Activated T-helper 17 cell treated with anti-CD3 and anti-CD28 coated beads, Interleukin-2, amount 50 U/mL, for 72 hours (primary cell): ENCODE measurements at places on chromosomes 3 and 15.

DNA sequence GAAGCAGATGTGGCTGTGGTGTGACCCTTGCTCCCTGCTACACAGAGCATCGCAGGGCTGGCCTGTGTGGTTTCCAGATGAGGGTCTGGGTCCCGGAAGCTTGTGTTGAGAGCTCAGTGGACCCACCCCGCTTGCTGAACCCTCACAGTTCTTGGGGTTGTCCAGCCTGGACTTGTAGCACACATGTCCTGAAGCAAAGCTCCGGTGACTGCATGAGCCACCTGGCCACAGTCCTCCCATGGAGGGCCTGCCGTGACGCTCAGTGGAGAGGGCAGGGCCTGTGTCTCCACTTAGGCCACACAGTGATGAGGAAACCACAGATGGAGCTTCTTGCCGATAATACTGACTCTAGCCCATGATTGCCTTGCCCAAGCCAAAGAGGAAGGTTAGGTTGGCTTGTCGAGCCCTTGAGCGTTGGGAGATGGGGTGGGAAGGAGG, 62.6 kb downstream of the RGMA start:
- no peak for ATAC-seq

GRCh38 chr3:152280539-152280938, 11.8 kb downstream of the MBNL1 start:
- ATAC-seq = no peak

DNA sequence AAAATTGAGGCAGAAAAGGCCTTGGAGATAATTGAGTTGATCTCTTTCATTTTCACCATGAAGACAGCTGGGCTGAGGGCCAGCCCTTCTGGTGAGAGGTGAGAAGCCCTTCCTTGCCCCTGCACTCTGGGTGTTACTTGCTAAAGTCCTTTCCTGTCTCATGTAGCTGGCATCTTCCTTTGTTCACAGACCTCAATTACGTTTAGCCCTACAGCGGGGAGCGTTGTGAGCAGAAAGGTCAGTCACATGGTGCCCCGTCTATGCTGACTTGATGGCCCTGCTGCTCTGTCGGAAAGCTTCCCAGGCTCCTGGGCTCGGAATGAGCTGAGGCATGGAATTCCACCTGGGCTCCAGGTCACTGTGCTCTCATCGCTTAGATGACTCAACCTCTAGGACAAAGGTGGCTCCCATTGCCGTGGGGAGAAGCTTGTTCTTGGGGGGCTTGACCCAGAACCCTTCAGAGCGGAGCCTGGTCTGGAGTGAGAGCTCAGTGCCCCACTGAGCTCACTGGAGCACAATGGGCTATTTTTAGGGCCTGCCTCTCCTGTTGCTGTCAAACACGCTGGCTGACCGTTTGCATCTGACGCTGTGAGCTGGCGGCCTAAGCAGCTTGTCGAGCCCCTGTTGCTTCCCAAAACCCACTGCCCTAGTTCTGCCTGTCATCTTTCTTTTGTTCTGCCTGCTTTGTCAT, 47.0 kb downstream of the RPLP1 start:
- no peak for ATAC-seq

DNA sequence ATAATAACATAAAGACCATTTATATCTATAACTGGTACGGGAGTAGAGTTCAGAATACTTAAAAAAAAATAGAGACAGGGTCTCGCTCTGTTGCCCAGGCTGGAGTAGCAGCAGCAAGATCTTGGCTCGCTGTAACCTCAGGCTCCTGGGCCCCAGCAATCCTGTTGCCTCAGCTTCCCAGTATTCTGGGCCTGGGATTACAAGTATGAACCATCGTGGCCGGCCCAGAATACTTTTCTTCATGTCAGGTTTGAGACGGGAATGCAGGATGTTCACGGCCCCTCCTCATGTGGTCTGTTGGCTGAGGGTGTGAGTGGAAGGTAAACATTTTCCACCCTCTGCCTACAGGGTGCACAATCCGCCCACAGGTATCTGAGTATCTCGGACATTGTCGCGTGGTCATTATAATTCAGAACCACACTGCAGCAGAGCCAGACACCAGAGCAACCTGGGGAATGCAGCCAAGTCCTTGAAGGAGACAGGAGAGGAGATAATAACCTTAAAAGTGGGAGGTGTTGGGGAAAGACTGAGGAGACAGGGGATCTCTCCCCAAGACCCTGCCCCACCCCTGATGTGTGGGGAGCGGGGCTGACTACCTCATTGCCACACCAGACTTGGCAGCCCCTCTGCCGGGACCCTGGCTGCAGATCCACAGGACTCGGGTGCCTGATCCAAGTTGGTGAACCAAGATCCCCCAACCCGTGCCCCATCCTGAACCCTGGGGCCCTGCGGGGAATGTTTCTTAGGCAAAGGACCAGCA, 106.8 kb downstream of the ADCY5 start:
- no peak for ATAC-seq

- ATAC-seq = no peak
Observed at GRCh38 chr3:66544619-66545429, 44.0 kb upstream of the LRIG1 start.

GRCh38 chr3:48440590-48440958, 517 bp downstream of the TMA7 start:
- peak; percentile 0 for ATAC-seq

- no peak for ATAC-seq
Observed at GRCh38 chr3:132394320-132394719, 23.0 kb upstream of the DNAJC13 start.

GRCh38 chr3:70120357-70120966, 120.9 kb downstream of the SAMMSON start:
- peak; percentile 47 for ATAC-seq

- ATAC-seq = no peak
Observed at GRCh38 chr3:169104972-169105371, 558.5 kb downstream of the MECOM start.

- ATAC-seq = no peak
Observed at GRCh38 chr3:57864853-57865252, 108.7 kb downstream of the SLMAP start.

GRCh38 chr15:99565049-99565298, 810 bp upstream of the MEF2A start:
- no peak for ATAC-seq

GRCh38 chr15:83435202-83435601, 11.9 kb upstream of the SH3GL3 start:
- no peak for ATAC-seq

- ATAC-seq = no peak
Observed at GRCh38 chr3:60246361-60246760, 1004.9 kb downstream of the FHIT start.

GRCh38 chr15:68204776-68205557, at the start of gene CALML4:
CALML4 (minus strand) TSS chr15:68205332; CDS start chr15:68205247, 85 bp downstream.
- no peak for ATAC-seq

GRCh38 chr3:190532731-190533203, 18.9 kb downstream of the IL1RAP start:
- no peak for ATAC-seq

DNA sequence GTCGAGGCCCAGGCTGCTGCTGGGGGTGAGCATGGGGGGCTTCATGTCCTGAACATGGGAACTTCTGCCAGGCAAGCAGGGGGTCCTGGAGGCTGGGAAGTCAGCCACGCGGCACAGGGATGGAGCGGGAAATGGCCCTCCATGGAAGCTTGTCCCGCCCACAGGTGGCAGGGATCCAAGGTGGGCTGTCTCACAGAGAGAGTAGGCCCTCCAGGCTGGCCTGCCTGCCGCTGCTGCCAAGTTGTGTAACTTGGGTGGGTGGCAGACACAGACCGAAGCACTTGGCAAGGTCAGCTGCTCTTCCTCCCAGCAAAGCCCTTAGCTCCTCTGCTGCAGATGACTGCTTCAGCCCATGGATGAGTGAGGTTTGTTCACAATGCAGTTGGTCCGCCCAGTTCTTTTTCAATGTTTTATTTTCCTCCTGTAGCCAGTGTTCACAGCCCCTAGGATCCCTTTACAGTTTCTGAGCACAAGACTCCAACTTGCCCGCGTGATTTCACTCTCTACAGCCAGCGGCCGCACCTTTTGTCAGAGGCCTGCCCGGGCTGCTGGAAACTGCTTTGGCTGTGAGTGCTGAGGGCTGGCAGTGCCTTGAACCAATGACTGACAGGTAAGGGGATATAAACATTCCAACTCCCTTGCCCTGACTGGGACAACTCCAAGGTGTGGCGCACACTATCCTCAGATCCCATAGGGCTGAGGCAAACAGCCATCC, 26.7 kb downstream of the HCN4 start:
- ATAC-seq = no peak

- ATAC-seq = no peak
Observed at GRCh38 chr3:50873376-50874157, 198.8 kb downstream of the DOCK3 start.

GRCh38 chr3:186570941-186571643, 572 bp downstream of the DNAJB11 start:
- no peak for ATAC-seq

- no peak for ATAC-seq
Observed at GRCh38 chr15:26028086-26028740, 165.1 kb upstream of the ATP10A start.

DNA sequence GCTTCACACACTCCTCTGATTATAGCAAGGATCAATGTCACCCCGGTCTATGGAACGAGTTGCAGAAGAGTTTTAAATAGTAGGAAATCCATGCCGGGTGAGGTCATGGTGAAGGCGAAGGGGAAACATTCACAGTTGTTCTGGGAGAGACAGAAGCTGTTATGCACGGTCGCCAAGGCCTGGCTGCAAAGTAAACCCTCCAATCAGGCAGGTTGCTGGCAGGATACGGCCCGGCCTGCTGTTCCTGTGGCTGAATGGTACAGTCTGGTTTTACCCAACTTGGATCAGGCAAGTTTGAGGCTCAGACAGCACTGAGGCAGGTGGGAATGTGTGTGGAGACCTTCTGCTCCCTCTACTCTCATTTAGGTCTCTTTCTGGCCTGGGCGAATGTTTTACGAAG, 45.3 kb upstream of the ATP2B2 start:
- ATAC-seq = no peak

DNA sequence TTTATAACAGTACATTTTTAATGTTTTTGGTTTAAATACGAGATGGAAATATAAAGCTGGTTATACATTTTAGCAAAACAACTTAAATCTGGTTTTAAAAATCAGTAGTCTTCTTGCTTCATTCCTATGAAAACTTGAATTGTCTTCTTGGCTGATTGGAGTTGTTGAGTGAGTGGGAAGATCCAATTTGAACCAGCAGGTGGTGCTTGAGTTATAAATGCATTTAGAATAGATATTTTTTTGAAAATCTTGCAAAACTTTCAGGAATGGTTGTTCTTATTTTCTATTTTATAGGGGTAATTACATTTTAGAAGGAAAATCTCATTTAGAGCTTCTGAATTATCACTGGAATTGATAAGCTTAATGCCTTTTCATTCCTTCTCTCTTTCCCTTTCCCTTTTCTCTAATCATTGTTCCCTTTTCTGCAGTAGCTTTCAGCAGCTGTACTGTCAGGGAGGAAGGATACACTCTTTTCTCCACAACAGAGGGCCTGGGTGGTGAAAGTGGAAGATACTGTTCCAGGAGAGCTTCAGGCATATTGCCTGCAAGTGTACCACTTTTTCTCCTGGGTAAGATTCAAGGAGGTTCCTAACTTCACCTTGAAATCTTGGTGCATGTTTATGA, 335.6 kb downstream of the NLGN1 start:
- ATAC-seq = no peak

DNA sequence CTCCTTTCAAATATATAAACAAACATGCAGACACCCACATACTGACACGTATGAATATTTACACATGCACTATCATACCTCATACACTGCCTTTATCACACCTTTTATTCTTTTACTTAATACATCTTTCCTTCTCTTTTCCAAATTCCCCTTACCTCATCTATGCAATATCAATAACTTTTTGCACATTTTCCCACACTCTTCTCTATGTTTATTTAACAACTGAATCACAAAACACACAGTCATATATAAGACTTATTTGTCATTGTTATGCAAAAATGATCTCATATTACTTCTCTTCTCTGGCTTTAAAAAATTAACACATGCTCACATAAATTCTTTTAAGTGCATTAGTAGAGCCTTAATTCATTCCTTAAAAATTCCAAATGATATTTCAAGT, 461.4 kb downstream of the DIPK2A start:
- no peak for ATAC-seq

GRCh38 chr15:73022161-73022560, 30.1 kb upstream of the NEO1 start:
- ATAC-seq = no peak

GRCh38 chr15:92941668-92942067, 41.5 kb downstream of the CHD2 start:
- ATAC-seq = peak; percentile 87

DNA sequence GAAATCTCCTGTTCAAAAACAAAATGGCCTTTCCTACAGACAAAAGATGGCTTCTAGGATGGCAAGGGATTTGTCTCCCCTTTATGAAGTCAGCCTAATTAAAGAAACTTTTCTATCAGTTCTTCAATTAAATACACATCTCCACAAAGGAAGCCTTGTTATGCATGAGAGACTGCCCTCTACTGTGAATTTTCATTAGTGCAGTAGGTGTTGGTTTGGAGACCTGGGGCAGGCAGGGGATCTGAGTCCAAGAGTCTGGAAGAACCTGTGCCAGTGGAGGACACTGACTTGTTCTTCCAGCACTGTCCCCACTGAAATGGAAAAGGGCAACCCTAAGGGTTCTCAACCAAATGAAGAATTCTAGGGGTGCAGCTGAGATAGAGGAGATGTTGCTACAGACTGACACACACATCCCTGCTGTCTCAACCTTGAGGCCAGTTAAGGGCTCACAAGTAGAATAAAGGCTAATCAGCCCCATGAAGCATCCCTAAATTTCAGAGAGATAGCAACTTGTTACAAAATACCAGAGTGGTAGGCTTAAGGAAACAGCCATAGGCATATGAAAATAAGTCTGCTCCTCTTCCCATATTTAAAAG, 174.0 kb upstream of the PRICKLE2 start:
- no peak for ATAC-seq

GRCh38 chr3:43979645-43980044, 262.0 kb upstream of the TOPAZ1 start:
- no peak for ATAC-seq

GRCh38 chr15:89412905-89413411, 78.3 kb upstream of the POLG start:
- ATAC-seq = no peak

DNA sequence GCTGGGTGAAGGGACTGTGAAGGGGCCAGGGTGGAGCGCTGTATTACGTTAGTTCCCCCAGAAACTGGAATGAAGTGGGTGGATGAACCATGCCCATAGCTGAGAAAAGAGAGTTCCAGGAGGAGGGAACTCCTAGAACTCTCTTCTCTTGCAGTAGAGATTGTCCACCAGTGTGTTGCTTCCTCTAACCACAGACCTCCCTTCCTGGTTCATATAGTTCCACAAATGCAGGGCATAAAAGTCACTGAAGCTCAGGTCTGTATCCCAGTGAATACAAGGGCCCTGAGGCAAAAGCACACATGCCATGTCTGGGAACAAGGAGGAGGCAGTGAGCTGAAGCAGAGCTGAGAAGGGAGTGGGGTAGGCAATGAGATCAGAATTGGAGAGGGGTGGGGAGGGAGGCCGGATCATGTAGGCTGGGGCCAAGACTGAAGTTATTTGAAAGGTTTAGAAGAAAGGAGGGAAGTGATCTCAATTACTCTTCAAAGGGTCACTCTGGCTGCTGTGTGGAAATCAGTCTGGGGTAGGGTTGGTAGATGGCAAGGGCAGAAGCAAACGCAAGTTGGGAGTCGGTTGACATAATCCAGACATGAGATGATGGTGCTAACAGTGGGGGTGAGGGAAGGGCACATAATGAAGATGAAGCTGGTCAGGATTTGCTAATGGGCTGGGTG, 6.5 kb downstream of the A4GNT start:
- no peak for ATAC-seq

- no peak for ATAC-seq
Observed at GRCh38 chr3:124274051-124274450, 282.1 kb upstream of the ROPN1 start.

- ATAC-seq = no peak
Observed at GRCh38 chr3:158451405-158452055, 119.5 kb upstream of the MLF1 start.

- no peak for ATAC-seq
Observed at GRCh38 chr15:81321667-81322066, 2.3 kb downstream of the STARD5 start.
